IgD-negative memory B cell (primary cell): ENCODE measurements at places on chromosomes 5 and 9. TPM values are rescaled to one million over a fixed set of nuclear protein-coding genes. Genes with fewer than 3 reads are reported as not detected.

Gene PRRC1
- polyA plus RNA-seq: 30.7 TPM

Gene CACNA1B
- not detected for polyA plus RNA-seq

Gene FOXD4L3
- not detected for polyA plus RNA-seq

Gene CCT5
- polyA plus RNA-seq: 180 TPM

Gene PPP2R2B
- polyA plus RNA-seq: 0.14 TPM

Gene BARHL1
- polyA plus RNA-seq: not detected

Gene MEIKIN
- polyA plus RNA-seq: not detected

Gene PCSK5
- 0.18 TPM for polyA plus RNA-seq

Gene STPG3
- not detected for polyA plus RNA-seq

Gene QRFP
- not detected for polyA plus RNA-seq

Gene RNF183
- not detected for polyA plus RNA-seq

Gene PARP8
- polyA plus RNA-seq: 34.1 TPM

Gene ACSL6
- polyA plus RNA-seq: 0.11 TPM

Gene FAM221B
- not detected for polyA plus RNA-seq

Gene POC5
- polyA plus RNA-seq: 14.3 TPM

Gene PCDHB8
- polyA plus RNA-seq: not detected

Gene C5orf34
- 0.74 TPM for polyA plus RNA-seq

Gene TAF11L6
- polyA plus RNA-seq: not detected

Gene MZB1
- 193 TPM for polyA plus RNA-seq

Gene PCDHGA7
- polyA plus RNA-seq: not detected

Gene ADAMTS6
- 0.88 TPM for polyA plus RNA-seq
